ENCODE measurements at places on chromosomes 1 and 21. TPM values are rescaled to one million over a fixed set of nuclear protein-coding genes. Genes with fewer than 3 reads are reported as not detected.

GRCh38 chr1:41682845-41683625, 198.6 kb upstream of the EDN2 start:
- no peak for DNase-seq

OR10Z1 gene
- not detected for total RNA-seq

RBM34 gene
- 48.6 TPM for total RNA-seq

SPRR1A gene
- total RNA-seq: not detected

DNA sequence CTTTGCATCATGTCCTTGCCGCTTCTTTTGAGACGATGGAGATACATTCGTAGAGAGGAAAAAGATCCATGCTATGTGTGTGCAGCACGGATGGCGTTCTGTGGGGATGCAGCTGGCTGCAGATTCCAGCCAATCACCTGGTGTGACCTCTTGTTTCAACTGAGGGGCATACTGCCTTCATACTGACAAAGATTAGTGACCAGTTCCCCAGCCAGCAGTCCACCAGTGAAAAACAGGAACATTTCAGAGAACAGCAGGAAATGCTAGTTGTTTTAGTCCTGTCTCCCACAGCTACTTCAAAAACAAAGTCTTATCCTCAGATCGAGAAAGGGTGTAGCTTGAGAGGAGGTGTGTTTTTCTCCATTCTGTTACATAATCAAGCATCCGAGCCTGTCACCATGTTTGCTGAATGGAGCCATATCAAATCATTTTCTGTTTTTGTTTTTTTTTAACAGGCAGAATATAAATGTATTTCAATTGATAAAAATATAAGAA, 255.7 kb upstream of the FMN2 start:
- no peak for DNase-seq

LPAR3 gene
- 4.7 TPM for total RNA-seq

PRAMEF8 gene
- total RNA-seq: not detected

- DNase-seq: no peak
Observed at GRCh38 chr1:173467426-173467825, 9.7 kb upstream of the PRDX6 start.

GRCh38 chr1:86156566-86157455, at the start of gene COL24A1:
Gene COL24A1 (minus strand): TSS chr1:86156772. CDS start chr1:86156396, 376 bp downstream.
- DNase-seq: peak; percentile 38

APOBEC4 gene
- total RNA-seq: not detected

GRCh38 chr21:42695697-42696380, 42.4 kb downstream of the PDE9A start:
- no peak for DNase-seq

- DNase-seq: no peak
Observed at GRCh38 chr1:30754684-30755171, 2.8 kb downstream of the LAPTM5 start.

RASSF5 gene
- 16.6 TPM for total RNA-seq

MTARC1 gene
- 23.3 TPM for total RNA-seq

GRCh38 chr1:171343727-171344472, 29.9 kb downstream of the FMO4 start:
- DNase-seq: no peak

DNA sequence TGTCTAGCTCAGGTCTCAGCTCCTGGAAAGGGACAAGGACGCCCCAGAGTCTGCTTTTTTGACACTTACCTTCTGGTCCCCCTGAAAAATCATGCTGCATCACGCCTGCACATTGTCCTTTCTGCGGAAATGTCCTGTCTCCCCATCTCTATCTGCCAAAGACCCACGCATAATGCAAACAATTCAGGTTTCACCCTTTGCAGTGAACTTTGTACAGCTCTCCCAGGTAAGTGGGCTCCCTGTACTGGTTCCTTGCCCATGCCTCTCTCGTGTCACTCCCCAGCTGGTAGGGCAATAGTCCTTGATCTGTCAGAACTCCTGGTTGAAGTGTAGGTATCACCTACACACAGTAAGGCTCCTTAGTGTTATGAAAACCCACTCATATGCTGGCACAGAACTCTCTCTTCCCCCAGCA, 102.9 kb upstream of the IRF2BP2 start:
- DNase-seq: no peak

TCHH gene
- total RNA-seq: 0.18 TPM

- no peak for DNase-seq
Observed at GRCh38 chr1:156664046-156664766, 13.0 kb downstream of the NES start.

GRCh38 chr21:45482899-45483821, 59.1 kb downstream of the SLC19A1 start:
- DNase-seq: no peak

- DNase-seq: no peak
Observed at GRCh38 chr1:98429965-98430443, 231.5 kb upstream of the SNX7 start.

DNA sequence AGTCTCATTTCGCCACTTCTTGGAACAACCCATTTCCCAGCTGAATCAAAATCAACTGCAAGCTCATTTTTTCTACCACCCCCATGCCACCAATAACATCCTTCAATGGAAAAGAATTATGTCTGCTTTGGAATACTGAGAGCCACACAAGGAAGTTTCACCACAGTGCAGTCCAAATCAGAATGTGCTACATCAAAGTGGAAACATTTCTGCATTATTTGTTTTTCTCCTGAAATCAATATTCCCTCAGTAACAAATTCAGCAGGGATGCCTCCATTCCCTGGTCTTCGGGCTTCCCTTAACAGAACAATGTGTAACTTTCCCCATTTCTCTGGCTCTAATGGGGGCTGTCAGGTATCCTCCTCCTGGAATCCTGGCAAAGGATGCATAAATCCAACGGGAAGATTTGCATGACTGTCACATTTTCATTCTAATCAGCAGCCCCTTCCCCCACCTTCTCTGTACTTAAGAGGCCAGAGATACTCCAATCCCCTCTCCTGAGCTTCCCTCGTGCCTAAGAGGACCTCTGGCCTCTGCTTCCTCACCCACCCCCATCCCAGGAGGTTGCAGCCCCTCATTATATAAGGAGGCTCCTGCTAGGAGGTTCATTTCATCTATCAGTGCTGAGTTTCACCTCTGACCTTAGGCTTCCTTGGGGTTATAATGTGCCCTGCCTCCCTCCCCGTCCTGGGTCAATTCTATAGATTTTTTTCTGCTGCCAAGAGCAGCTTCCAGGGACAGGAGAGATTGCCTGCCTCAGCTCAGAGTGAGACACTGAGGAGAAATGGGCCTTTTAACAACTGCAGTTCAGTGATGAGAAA, 201.1 kb downstream of the OMA1 start:
- DNase-seq: no peak

- no peak for DNase-seq
Observed at GRCh38 chr1:87173231-87173630, 155.4 kb upstream of the LMO4 start.

GRCh38 chr1:62285440-62285839, 33.8 kb downstream of the KANK4 start:
- DNase-seq: no peak

GRCh38 chr1:109425391-109426280, 612 bp downstream of the PSMA5 start:
- peak; percentile 40 for DNase-seq

DNA sequence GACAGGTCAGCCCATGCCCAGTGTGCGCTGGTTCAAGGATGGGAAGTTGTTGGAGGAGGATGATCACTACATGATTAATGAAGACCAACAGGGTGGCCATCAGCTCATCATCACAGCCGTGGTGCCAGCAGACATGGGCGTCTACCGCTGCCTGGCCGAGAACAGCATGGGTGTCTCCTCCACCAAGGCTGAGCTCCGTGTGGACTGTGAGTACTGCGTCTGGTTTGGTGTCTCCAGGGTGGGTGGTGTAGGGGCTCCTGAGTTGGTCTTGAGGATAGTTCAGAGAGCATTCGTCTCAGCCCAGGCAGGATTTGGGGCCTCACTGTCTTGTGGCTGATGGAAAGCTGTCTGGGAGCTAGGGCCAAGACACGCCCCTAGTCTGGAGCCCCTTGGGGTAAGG, 83.2 kb downstream of the TRIM11 start:
- no peak for DNase-seq

DNA sequence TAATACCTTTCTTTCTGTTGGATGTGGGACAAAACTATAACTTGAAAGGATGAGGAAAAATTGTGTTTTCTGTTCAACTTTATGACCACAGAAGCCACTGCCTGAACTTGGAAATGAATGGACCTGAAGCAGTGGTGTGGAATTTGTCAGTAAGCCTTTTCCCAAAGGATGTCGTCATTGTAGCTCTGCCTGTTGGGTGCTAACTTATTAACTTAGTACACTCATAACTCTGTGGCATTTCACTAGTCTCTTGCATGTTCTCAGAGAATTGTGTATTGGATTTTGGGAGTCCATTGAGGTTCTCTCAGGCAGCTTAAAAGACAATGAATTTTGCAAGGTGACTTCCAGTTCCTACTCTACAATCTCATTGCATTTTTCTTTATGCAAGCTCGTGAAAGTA, 49.6 kb downstream of the KCNK2 start:
- no peak for DNase-seq

- DNase-seq: no peak
Observed at GRCh38 chr1:63442141-63442475, 74.7 kb downstream of the ALG6 start.

GRCh38 chr1:227295609-227296008, 22.7 kb downstream of the CDC42BPA start:
- no peak for DNase-seq

- DNase-seq: no peak
Observed at GRCh38 chr1:204126386-204126785, 25.5 kb downstream of the ETNK2 start.

CCDC27 gene
- total RNA-seq: not detected

L1TD1 gene
- not detected for total RNA-seq

- DNase-seq: no peak
Observed at GRCh38 chr1:33168556-33169289, 13.1 kb downstream of the TRIM62 start.

DNA sequence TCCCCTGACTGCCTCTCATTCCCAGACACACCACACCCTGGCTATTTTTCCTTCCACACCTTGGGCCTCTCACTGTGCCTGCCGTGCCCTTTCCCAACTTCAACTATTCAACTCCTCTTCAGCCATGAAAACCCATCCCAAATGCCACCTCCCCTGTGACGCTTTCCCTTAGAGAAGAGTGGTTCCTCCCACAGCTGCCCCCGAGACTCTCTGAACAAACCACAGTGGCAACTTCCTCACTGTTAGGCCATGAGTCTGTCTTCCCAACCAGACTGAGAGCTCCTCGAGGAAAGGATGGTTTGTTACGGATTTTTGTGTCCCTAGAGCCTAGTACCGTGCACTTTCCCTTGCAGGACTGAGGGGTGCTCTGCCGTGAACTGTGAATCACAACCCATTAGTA, 59.2 kb downstream of the LRRN2 start:
- DNase-seq: no peak

ZNF678 gene
- total RNA-seq: 9.7 TPM

KRTAP11-1 gene
- not detected for total RNA-seq

DNA sequence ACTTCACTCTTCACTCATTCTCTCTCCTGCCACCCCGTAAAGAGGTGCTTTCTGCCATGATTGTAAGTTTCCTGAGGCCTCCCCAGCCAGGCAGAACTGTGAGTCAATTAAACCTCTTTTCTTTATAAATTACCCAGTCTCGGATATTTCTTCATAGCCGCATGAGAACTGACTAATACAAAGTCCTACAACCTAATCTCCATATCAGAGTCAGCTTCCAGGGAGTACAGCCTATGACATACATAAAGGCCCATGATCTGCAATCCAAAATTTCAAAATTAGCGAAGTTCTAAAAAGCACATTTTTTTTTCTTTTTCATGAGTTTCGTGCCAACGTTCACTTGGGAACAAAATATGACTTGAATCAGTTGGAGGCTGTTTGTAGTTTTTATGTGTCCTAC, 256.9 kb upstream of the DUSP10 start:
- no peak for DNase-seq

SHISAL2A gene
- 0.77 TPM for total RNA-seq

- DNase-seq: no peak
Observed at GRCh38 chr1:14610761-14611160, 12.3 kb downstream of the KAZN start.

- no peak for DNase-seq
Observed at GRCh38 chr1:156908541-156908940, 11.9 kb upstream of the LRRC71 start.

- DNase-seq: no peak
Observed at GRCh38 chr1:75130865-75131564, 3.2 kb upstream of the LHX8 start.

All from dorsolateral prefrontal cortex (tissue), 122 donors.